ENCODE measurements at places on chromosomes 11 and 22.

GRCh38 chr11:107116358-107116757 is 98.1 kb upstream of the GUCY1A2 start:
- no peak for DNase-seq

DNA sequence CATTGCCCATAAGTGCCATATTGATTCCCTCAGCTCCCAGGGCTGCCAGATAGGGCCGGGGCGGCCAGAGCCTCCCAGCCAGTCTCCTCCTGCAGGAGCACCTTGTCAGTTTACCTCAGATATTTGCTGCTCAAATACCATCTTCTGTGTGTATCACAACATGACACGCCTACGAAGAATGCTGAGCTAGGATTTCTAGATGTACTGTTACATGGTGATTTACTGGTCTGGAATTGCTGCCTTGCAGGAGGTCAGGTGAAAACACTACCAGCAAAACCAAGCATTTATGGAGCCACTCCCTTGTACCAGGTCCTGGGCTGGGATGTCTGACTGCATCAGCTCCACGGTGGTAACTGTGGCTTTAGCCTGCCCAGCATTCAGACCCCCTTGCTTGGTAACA is 11.8 kb downstream of the MICAL3 start:
- DNase-seq = no peak

- no peak for DNase-seq
These were observed 112.8 kb downstream of the TRPC6 start for GRCh38 chr11:101470881-101471520.

- no peak for DNase-seq
These were observed 26.7 kb upstream of the PRSS23 start for GRCh38 chr11:86773513-86774252.

DNA sequence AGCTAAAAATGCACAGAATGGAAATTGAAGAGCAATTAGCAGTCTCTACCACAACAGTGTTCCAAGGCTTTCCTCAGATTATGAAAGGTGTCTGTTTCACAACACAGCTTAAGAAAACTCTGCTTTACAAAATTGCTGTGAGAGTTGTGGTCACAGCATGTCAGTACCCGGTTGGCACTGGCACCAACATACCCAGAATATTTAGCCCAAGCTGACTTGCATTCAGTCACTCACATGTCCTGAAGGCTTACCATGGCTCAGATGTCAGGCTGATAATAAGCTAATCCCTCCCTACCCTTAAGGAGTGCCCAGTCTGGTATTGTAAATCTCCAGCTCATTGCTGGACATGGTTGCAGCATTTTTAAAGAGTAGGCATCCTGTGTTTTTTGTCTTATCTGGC is 14.9 kb downstream of the NCR3LG1 start:
- no peak for DNase-seq

DNA sequence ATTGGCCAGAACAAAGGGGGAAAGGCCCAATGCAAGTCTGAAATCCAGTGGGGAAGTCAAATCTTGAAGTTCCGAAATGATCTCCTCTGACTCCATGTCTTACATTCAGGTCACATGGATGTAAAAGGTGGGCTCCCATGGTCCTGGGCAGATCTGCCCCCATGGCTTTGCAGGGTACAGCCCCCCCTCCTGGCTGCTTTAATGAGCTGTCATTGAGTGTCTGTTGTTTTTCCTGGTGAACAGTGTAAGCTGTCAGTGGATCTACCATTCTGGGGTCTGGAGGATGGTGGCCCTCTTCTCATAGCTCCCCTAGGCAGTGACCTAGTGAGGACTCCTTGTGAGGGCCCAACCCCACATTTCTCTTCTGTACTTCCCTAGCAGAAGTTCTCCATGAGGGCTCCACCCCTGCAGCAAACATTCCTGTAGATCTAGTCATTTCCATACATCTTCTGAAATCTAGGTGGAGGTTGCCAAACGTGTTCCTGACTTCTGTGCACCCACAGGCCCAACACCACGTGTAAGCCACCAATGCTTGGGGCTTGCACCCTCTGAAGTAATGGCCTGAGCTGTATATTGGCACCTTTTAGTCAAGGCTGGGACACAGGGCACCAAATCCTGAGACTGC is 9.3 kb downstream of the CARD18 start:
- no peak for DNase-seq

- no peak for DNase-seq
These were observed 174.2 kb upstream of the MPPED2 start for GRCh38 chr11:30760345-30760744.

- no peak for DNase-seq
These were observed 8.7 kb downstream of the TKFC start for GRCh38 chr11:61341706-61342105.

DNA sequence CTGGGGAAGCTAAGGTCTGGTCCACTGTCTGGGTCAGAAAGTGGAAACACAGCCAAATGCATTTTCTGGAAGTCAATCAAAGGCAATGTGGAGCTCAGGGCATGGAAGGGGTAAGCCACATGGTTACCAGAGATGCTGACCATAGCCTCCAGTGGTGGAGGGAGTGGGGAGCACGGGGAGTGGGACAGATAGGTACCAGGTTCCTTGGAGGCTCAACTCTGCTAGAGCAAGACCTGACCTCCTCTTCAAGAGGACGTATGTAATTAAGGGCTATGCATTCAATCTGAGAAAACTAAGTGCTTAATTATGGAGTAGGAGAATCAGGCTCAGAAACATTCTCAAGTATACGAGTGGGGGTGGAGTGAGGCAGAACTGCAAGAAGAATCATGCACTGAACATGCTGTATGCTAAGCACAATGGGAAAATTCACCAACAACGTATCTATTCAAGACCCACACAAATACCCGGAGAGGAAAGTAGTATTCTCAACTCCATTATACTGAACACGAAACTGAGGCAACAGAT is 65.2 kb upstream of the PHOX2A start:
- no peak for DNase-seq

- DNase-seq = no peak
These were observed 49.4 kb downstream of the RRAS2 start for GRCh38 chr11:14309425-14310192.

DNA sequence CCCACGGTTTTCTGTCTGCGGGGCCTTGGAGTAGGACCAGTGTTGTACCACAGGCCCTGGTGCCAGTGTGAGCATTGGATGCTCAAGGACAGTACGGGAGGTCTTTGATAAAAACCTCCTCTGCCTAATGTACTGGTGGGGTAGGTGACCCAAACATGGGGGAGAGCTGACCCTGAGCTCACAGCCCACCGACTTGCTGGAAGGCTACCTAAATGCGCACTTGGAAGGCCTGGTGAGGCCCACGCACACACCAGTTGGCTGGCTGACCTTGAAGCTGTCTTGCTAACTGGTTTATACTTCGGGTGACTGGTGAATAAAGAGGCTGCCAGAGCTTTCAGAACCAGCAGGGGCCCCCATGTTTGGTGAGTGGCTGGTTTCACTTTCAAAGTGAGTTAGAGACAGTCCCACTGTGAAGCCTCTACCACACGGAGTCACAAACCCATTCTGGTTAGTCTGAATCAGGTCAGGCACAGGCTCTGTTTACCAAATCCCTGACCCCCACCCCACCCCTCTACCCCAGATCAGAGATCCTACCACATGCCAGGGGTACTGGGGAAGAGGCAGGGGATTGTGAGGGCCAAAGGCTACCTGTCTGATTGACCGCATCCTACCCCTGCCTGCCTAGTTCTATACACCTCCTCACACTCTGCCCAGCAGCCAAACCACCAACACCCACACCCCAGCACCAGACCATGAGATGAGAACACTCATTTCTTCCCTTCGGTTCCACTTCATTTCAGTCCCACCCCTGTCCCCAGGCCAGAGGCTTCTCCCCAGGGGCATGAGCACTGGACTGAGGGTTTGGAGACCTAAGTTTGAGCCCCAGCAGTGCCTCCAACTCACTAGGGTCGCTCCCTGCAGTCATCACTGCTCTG is 12.7 kb upstream of the IL2RB start:
- DNase-seq = peak; percentile 60

GRCh38 chr22:40739721-40740120 is 60.4 kb downstream of the MCHR1 start:
- no peak for DNase-seq

- DNase-seq = no peak
These were observed 58.1 kb downstream of the GGTLC2 start for GRCh38 chr22:22702237-22703202.

DNA sequence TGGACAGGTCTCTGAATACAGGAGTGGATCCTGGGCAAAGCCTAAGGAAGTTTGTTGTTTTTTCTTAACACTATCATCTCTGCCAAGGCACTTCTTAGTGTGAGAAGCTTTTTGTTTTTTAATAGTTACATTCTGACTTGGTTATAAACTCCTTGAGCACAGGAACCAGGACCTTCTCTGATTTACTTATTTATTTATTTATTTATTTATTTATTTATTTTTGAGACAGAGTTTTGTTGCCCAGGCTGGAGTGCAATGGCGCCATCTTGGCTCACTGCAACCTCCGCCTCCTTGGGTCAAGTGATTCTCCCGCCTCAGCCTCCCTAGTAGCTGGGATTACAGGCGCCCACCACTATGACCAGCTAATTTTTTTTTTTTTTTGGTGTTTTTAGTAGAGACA is 11.0 kb downstream of the RNF185 start:
- no peak for DNase-seq

GRCh38 chr11:33021501-33021900 is 5.8 kb downstream of the DEPDC7 start:
- no peak for DNase-seq

DNA sequence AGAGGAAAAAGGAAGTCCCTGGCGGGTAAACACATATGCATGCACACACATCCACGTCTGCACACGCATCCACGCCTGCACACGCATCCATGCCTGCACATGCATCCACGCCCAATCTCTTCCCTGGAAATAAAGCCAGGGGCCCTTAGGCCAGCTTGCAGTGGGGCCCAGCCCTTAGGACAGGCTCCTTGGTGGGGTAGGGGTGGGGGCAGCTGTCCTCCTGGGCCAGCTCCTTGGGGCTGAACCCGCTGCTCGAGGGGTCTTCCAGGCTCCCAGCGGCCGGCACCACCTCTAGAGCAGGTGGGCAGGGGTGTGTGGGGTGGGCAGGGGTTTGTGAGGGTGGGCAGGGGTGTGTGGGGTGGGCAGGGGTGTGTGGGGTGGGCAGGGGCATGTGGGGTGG is 1.9 kb downstream of the C11orf21 start:
- no peak for DNase-seq

GRCh38 chr22:48018346-48018745 is 1255.9 kb downstream of the TBC1D22A start:
- no peak for DNase-seq

- no peak for DNase-seq
These were observed 330.7 kb upstream of the NCAM1 start for GRCh38 chr11:112630496-112630895.

- DNase-seq = no peak
These were observed 14.6 kb downstream of the MARK2 start for GRCh38 chr11:63853476-63853875.

GRCh38 chr11:129766898-129767604 is 48.6 kb upstream of the TMEM45B start:
- DNase-seq = no peak

- DNase-seq = no peak
These were observed 162.5 kb downstream of the SWAP70 start for GRCh38 chr11:9826390-9826789.

GRCh38 chr11:10268746-10269488 is 25.1 kb downstream of the SBF2 start:
- no peak for DNase-seq

DNA sequence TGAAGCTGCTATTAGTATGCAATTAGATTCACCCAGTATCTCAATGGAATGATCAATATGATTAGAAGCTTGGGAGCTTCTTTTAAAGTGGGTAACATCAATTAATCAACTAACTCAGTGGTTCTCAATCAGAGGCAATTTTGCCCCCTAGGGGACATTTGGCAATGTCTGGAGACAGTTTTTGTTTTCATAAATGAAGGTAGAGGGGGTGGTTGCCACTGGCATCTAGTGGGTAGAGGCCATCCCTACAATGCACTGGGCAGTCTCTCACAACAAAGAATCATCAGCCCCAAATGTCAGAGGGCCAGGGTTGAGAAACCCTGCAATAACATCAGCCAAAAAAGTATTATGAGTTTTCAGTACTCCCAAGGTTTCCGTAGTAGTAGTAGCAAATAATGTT is 5.9 kb upstream of the AMOTL1 start:
- DNase-seq = no peak

GRCh38 chr22:20656902-20657836 is 116.7 kb upstream of the SERPIND1 start:
- no peak for DNase-seq

GRCh38 chr22:27405672-27406388 is 395.7 kb downstream of the MN1 start:
- DNase-seq = no peak

DNA sequence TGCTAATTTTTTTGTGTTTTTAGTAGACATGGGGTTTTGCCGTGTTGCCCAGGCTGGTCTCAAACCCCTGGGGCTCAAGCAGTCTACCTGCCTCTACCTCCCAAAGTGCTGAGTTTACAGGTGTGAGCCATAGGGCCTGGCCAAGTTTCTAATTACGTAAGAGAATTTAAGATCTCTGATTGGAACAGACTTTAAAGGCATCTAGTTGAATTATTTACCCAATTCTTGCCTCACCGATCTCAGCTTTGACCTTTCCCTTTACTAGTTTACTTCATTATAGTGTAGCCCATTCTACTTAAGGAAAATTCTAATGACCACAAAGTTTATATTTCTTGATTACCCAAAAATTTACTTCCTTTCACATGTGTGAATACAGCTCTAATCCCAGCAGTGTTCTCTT is 81.6 kb downstream of the YAP1 start:
- DNase-seq = no peak

GRCh38 chr11:30429550-30429949 is 106.6 kb downstream of the ARL14EP start:
- DNase-seq = no peak

DNA sequence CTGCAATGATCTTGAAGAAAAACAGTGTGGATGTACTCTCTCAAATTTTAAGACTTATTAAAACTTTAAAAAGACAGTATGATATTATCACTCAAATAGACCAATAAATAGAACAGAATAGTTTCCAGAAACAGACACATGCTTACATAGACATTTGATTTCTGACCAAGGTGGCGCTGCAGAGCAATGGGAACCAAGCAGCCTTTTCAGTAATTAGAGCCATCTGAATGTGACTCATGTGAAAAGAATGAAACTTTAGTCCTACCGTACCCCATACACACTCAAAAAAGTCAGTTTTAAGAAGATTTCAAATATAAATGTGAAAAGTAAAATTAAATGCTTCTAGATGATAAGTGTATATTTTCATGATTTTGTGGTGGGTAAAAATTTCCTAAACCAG is 74.2 kb upstream of the MS4A8 start:
- no peak for DNase-seq

DNA sequence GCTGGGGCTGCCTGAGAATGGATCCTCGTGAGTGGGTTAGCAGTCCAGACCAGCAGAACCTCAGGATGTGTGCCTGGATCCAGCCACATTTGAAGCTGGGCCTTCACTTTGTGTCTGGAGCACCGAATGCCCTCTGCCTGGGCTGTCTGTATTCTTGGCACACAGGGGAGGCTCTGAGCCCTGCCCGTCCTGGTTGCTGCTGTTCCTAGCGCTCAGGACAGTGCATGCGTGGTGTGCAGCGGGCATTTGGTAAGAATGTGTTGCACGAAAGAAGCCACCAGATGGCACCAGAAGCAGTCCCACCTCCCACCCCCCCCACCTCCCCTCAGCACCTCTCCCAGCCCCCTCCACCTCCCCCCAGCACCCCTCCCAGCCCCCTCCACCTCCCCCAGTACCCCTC is 4.1 kb upstream of the MAPK11 start:
- no peak for DNase-seq

All from activated CD8-positive, alpha-beta memory T cell treated with anti-CD3 and anti-CD28 coated beads for 4 hours (primary cell).